ENCODE measurements at places on chromosomes 12 and 14. TPM values are rescaled to one million over a fixed set of nuclear protein-coding genes. Genes with fewer than 3 reads are reported as not detected.

DNA sequence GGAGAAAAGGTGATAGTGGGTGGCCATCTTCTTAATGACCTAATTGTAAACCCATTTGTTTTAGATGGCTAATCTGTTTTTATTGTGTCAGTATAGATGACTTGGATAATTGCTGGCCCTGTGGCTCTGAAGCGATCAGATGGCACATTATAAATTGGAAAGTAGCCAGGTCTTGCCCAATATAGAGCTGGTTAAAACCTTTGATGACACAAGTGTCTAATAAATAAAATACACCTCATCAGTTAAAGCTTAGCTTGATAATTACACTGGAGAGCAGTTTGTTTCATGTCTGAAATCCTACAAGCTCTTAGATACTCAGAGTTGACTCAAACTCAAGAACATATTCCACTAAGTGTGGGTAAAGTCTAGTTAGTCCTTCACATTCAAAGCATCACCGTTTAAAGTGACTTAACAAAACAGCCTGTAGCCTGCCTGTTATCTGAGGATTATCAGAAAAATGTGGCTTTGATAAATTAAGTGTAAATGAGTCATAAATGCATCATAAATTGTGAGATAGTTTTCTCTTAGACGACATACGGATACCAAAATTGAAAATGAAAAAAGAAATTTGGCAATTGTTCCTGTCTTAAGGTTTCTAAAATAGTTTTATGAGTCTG, 280.9 kb downstream of the LRIG3 start:
- no peak for DNase-seq

- no peak for DNase-seq
Observed at GRCh38 chr14:50123062-50123461, 6.7 kb upstream of the VCPKMT start.

TOX4 gene
- total RNA-seq: 107 TPM

RIPK3 gene
- total RNA-seq: 1.1 TPM

LRRK2 gene
- 8.4 TPM for total RNA-seq

CEBPE gene
- total RNA-seq: 0.17 TPM

Measured in psoas muscle (tissue), 8 donors.